ENCODE measurements at places on chromosomes 7 and 10.
A peak's percentile ranks its signal among the peaks of the same experiment; 100 is the strongest.

- no peak for DNase-seq
Measured at GRCh38 chr10:72834183-72834825, 59.2 kb upstream of the OIT3 start.

DNA sequence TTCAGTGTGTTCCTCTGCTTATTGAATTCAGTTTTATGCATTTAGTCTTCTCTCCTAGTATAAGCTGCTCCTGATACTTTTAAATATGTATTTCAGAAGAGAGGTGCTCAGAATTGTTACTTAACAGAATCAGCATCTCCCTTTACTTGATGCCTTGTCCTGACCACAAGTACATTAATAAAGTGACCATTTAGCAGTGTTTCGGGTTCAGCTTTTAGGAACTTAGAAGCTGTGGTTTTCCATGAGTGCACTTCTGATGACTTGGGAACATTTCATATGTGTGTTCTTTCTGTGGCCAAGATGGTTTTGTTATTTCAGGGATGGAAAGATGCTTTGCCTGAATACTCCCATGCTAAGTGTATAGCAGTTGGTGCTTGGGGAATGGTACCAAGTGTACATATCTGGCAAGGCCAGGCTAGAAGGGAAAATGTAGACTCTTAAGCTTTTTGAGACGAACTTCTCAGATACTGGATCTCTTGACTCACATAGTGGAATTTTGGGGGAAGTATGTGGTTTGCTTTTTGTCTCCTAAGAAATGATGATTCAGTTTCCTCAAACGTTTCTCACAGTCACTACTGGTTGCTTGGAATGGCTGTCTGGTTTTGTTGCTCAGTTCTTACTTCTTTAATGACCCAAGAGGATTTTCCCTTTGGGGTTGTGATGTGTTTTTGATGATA lies 17.2 kb downstream of the SGPL1 start:
- no peak for DNase-seq

DNA sequence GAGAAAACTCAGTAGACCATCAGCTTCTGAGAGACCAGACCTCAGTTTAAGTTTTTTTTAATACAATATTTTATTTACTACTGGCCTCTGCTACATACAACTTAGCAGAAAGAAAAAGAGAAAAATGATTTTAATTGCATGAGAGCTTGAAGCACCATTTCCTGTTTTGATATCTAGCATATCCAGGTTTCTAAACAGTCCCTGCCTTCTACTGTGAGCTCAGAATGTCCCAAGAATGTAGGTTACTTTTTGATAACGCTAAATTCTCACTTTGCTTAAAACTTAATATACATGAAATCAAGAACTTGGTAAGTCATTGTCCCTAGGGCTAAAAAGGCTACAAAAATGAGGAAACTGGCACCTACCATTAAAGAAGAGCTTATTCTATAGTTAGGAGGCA lies 7.0 kb downstream of the TMEM243 start:
- DNase-seq = no peak

DNA sequence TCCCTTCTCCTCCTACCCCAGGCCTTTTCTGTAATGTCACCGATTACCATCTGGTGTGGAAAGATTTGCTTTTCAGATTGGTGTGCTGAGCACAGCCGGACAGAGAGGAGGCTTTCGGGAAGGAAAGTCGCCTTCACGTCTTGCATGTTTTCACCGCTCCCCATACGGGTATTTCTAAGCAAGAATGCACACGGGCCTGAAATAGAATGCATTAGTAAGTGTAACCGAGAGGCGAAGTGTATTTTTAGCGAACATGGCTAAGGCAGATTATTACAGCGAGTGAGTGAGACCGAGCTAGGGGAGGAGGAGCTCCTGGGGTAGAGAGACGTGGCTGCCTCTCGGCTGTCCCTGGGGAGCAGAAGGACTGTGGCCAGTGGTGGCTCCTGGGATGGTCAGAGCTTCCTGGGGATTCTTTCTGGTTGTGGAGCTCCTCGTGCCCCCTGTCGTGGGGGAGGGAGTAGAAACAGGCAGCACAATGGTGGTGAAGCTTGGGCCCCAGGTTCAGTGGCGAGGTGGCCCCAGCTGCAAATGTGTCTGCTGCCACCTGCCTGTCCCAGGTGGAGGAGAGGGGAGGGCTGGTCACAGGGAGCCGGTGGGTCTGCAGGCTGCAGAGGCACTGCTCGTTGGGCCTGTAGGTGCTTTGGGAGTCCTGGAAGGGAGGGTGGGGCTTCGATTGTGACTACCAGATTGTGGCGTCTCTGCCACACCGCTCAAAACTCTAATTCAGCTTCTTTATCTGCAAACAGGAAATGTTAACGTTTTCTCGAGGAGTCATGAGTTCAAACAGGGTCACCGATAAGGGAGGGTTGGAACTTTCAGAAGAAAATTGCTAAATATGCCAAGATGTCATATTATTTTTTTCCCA lies 135.8 kb downstream of the CAMK1D start:
- DNase-seq = peak; percentile 28

DNA sequence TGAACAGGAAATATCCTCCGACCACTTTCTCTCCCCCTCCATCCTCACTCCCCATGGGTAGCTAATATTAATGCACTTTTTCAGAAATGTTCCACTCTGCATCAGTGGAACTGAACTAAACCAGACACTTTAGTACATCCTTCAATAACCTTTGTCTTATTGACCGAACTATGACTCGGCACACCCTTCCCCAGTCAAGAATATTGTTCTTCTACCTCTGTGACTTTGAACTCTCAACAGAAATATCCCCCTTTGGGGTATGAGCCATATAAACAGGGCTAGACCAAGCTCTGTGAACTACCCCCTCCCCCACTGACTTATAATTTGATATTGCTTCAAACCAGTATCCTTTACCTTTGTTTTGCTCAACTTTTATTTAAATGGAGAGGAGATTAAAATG lies 57.9 kb upstream of the CAPZA2 start:
- DNase-seq = no peak

GRCh38 chr10:35409094-35409582 lies 72.8 kb downstream of the CCNY start:
- no peak for DNase-seq

- DNase-seq = no peak
Measured at GRCh38 chr10:18777258-18777657, 118.0 kb downstream of the ARL5B start.

Data from activated CD4-positive, alpha-beta T cell treated with anti-CD3 and anti-CD28 coated beads for 1 hour (primary cell).